ENCODE measurements at places on chromosomes 12 and 14.

DNA sequence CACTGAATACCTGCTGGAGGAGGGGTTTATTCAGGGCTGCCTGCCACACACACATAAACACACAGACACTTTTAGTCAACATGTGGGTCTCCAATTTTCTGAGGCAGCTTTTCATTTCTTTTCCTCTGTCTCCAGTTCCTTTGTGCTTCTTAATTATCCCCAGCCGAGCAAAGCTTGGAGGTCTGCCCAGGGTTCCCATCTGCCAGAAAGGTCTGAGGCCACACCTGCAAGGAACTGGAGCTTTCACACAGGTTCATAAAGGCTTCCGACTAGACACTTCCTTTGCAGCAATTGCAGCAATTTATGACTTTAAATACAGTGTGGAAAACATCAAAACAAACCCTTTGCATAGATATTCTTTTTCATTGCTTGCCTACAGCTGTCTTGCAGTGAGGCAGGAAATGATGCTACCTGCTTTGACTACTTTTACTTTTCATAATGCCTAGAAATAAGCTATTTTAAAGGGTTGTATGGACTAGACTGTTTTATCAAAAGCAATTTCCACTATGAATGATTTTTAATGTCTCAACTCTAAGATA, 1318.9 kb downstream of the AACS start:
- no peak for DNase-seq

DNA sequence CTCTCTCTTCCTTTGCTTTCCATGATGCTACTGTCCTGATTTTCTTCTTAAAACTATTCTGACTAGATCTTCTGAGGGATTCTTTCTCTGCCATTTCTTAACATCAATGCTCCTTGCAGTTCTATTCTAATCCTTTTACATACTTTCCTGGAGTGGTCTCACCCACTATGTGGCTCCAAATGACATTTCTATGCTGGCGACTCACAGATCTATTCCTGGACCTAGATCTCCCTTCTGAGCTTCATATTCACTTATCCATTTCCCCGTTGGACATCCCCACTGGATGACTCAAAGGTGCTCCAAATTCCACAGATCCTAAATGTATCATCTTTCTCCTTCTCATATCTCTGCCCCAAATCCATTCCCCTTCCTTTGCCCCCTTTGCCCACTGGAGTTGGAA, 4.1 kb downstream of the TEP1 start:
- no peak for DNase-seq

DNA sequence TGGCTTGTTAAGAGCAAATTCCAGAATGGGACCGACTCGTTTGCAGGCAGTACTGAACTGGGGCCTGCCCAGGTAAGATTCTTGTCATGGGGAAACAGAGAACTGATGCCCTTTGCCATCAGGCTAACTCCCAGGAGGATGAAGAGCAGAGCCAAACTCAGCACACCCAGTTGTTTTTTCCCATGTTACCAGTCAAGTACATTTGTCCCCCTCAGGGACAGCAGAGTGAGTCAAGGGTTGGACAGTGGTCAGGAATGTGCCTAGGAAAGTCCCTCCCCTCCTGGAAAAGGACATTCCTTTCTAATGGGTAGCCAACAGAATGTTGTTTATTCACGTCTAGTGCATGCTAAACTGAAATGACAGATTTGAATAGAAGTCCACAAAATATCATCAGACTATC, 1.6 kb downstream of the ART4 start:
- peak; percentile 84 for DNase-seq

- DNase-seq: no peak
These were observed 22.0 kb downstream of the SLC25A21 start for GRCh38 chr14:37150414-37150813.

DNA sequence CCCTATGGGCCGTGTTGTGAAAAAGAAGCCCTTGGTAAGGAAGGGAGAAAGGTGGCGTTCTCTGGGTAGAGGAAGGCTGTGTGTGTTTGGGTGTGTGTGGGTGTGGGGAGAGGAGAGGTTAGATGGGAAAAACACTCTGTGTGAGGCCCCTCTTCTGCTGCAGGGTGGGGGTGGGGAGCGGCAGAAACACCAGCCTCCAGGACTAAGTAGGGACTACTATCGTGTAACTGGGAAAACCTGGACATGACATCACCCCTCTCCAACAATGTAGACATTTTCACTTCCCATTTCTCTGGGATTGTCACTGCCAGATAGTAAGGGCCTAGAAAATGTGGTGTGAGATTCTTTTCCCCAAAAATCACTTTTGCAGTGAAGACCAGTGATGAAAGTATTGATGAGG, 205.0 kb downstream of the NTF3 start:
- no peak for DNase-seq

GRCh38 chr14:64643709-64644108, 60.5 kb upstream of the PLEKHG3 start:
- DNase-seq: no peak

DNA sequence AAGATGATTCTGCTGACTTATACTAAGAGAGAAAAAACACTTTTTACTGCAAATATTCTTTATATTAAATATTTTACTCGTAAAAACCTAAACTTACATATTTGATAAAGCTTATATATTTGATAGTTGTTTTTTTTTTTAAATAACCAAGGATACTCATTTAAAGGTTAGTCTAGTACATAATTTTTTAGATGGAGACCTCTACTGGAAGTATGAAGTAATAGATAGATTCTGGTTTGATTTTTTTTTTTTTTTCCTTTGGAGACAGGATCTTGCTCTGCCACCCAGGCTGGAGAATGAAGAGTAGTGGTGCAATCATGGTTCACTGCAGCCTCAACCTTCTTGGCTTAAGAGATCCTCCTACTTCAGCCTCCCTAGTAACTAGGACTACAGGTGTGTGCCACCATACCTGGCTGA, 16.4 kb downstream of the ARID2 start:
- no peak for DNase-seq

GRCh38 chr14:34668111-34668510, 38.2 kb upstream of the SNX6 start:
- DNase-seq: no peak

DNA sequence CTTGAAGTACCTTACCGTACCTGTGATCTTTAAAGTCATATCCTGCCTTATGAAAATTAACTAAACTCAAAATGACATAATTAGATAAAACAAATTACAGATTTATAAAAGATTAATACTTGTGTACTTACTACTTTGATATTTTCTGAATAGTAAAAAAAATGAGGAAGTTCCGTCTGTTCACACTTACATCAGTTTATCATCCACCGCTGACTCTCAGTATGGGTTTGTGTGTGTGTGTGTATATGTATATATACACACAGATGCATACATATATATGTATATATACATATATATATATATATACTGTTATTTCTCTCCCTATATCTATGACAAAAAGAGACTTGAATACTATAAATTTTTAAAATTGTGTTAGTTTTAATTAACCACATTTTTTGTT, 65.0 kb upstream of the MON2 start:
- DNase-seq: no peak

DNA sequence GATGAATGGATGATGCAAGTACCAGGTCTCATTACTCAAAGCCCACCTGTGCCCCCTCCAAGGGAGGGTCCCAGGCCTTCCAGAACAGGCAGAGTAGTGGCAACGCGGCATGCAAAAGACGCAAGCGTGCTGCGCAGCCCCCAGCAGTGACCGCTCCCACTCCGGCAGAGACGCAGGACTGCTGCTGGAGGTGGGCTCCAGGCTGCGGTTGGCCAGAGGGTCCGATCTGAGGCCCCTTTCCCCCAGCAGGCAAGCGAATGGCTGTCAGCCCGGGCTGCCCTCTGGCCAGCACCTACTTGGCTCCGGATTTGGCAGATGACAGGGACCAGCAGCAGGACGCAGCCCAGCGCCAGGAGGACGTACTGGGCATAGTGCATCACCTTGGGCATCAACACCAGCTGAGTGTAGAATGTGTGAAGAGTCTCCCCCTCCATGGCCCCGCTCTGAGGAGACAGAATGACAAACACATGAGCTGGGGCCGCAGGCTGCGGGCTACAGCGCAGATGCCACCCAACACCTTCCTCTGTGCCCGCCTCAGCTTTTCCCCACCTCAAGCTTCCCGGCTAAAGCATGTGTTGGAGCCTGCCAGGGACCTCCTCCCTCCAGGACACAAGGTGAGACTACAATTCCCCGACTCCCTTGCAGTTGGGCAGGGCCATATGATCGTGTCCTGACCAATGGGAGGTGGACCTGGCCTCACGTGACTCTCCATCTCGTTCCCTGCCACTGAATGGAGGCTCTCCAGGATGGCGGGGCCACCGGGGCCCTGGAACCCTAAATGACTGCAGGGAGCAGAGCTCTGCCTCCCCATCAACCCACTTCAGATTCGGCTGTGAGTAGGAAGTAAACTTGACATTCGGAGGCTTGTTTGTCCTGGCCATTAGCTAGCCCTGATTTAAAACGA, 77.4 kb downstream of the SCARB1 start:
- DNase-seq: peak; percentile 94

DNA sequence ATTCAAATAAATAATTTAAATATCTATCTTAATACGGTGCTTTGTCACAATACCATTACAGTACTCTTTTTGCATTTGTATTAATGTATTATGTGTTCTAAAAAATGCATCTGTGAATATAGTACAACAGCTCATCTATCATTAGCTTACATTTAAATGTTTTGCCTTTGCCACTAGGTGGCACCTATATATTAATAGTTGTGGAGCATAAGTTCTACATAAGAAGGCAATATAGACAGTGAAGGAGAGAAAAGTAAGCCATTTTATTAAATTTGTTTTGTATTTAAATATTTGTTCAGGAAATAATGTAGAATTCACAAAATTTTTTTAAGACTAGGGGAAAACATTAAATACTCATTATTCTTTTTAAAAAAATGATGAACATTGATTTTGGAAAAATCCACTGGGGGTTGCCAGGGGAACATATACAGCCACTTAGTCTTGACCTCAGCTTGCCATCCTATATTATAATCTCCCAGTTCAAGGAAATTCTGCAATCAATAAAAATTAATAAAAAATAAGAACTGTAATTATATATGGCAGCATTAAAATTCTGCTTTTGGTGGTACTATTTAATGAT, 9.8 kb downstream of the CCER1 start:
- no peak for DNase-seq

GRCh38 chr14:75068294-75069120, 934 bp upstream of the ZC2HC1C start:
- DNase-seq: no peak

DNA sequence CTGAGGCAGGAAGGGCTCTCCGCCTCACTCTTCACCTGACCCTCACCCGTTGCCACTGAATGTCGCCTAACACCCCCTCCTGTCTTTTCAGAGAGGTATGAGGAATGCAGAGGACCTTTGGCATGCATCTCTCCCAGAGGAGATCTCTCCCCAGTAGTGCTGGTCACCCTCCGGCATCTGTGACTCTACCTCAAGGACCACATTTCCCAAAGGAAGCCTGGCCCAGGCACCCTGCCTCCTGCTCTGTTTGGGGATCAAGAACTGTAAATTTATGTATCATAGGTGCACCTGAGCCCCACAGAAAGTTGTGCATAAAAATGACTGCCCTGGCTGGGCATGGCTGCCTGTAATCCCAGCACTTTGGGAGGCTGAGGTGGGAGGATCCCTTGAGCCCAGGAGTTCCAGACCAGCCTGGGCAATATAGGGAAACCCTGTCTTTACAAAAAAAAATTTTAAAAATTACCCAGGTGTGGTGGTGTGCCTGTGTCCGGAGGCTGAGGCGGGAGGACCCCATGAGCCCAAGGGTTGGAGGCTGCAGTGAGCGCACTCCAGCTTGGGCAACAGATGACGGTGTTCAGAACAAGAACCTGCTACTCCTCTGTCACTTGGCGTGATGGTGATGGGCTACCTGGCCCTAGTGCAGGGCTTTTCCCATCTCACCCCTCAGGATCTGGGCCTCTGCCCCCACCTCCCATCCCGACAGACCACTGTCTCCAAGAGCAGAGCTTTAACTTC, 13.7 kb downstream of the TNFRSF1A start:
- DNase-seq: no peak

- DNase-seq: peak; percentile 98
These were observed at the start of gene CHFR for GRCh38 chr12:132887513-132888351. TSS of gene CHFR (minus strand) at chr12:132887605. CDS start at chr12:132887328, 277 bp downstream.

GRCh38 chr12:28089338-28089737, 100.9 kb upstream of the CCDC91 start:
- no peak for DNase-seq

- no peak for DNase-seq
These were observed 31.0 kb downstream of the FOXN4 start for GRCh38 chr12:109277899-109278762.

- no peak for DNase-seq
These were observed 80.6 kb upstream of the DAAM1 start for GRCh38 chr14:59107819-59108218.

DNA sequence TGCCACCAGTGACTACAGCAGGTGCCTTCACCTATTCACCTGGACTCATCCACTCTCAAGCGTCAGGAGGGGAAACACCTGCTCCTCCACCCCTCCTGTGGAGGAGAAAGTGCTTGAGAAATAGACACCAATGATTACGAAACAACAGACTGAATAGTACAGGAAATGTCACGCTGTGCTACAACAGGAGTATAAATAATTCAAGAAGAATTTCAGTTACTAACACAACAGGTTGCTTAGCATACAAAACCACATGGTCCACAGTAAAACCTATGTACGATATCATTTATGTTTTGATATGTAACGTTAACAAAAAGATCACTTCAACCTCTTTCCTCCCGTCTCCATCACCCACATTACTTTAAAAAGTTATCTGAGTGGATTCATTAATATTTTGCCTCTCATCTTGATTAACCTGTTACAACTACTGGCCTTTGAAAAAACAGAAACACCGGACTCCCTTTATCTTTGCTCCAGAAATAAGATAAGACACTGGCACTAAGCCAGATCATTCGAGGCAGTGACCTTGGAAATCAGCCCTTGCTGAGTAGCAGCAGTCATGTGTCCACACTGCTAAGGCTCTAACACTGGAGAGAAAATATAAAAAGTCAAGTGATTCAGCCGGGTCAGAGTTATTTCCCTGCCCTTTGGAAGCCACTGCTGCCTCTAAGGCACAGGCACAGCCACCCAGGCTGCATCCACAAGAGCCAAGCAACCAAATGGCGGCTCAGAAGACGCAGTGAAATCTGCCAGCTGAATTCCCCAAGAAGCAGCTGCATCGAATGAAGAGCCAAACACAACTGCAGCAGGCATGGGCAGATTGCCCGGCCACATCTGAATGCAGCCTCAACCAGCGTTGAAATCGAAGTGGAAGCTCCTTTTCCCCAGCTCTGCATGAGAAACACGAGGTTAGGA, 40.9 kb downstream of the NT5DC3 start:
- peak; percentile 67 for DNase-seq

- no peak for DNase-seq
These were observed 141.3 kb upstream of the RASSF8 start for GRCh38 chr12:25817166-25817565.

DNA sequence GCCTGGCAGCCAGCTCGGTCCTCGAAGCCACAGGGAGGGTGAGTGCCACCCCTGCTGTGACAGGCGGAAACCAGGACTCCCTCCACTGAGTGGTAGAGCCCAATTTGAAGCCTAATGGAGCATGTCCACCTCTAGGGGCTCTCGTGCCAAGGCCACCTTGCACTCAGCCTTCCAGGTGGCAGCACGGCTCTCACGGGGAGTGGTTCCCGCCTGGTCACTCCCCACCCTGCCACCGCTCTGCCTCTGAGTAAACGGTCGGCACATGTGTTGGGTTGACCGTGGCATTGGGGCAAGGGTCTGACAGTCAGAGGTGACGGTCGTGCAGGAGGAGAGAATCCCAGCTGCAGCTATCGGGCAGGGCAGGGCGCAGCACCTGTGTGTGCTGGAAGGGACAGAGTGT, 34.8 kb downstream of the IL31 start:
- no peak for DNase-seq

GRCh38 chr12:51870504-51870903, 17.4 kb upstream of the ANKRD33 start:
- DNase-seq: no peak

- no peak for DNase-seq
These were observed 9.8 kb downstream of the NTF3 start for GRCh38 chr12:5441497-5442236.
